Stimulated activated CD8-positive, alpha-beta memory T cell treated with anti-CD3 and anti-CD28 coated beads, Interleukin-15, amount 100 ng/mL, for 24 hours (primary cell): ENCODE measurements at places on chromosomes 1 and 21.

DNA sequence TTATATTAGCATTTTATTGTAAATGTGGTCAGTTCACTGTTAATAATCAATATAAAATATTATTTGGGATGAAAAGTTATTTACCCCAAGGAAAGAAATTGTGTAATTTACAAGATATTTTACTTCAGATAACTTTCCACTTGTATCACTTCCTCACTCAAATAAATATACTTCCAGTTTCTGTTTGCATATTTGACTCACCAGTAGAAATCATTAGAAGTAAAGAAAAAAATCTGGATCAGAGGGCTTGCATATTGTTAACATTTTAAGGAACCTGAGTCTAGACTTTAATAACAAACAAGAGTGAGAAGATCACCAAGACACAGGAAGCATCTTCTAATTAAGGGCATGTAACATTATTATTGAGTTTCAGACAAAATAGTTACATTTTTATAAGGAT, 347 bp upstream of the KRTAP20-4 start:
- no peak for DNase-seq

DNA sequence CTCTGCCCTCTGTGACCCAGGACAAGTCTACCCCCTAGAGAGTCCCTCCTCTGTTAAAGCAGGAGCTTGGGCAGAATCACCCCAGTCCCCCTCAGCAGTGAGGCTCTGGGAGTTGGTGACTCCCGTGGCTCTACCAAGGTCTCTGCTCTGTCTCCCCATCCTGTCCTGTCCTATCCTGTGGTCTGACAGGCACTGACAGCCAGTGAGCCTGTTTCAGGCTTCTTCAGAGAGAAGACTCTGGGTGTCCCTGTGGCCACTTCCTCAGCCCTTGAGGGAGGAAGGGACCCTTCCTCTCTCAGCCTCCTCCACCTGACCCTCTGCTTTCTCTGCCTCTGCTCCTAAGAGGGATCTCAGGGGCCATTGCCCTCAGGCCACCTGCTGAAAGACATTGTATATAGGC, 148.7 kb downstream of the FCRL5 start:
- no peak for DNase-seq

DNA sequence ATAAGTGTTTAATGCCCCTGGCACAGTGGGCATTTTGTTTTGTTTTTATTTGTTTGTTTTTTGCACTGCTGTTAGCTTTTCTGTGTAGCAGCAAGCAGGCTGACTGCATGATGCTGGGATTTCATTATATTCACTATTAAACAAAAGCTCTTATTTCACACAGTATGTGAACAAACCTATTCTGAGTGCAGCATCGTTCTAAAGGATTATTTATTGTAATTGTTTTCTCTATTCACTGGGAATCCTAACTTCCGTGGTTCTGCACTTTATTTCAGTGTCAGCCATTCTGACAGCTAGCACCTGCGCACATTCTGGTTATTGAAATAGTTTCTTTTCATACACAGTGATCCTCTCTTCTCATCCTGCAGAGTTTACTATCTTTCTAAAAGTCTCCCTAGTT, 595.0 kb downstream of the NEGR1 start:
- no peak for DNase-seq

GRCh38 chr1:112146201-112146715, 156.8 kb upstream of the KCND3 start:
- no peak for DNase-seq

DNA sequence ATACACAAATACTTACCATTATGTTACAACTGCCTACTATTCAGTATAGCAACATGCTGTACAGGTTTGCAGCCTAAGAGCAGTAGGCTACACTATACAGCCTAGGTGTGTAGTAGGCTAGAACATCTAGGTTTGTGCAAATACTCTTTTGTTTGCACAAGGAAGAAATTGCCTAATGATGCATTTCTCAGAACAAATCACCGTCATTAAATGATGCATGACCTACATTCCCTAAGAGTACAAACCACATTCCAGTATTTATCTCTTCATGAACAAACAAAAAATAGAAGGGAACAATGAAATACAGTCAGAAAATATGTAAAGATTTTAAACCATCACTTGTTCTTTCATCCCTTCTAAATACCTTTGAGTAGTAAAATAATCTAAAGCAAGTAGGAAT, 109.7 kb upstream of the HP1BP3 start:
- no peak for DNase-seq

DNA sequence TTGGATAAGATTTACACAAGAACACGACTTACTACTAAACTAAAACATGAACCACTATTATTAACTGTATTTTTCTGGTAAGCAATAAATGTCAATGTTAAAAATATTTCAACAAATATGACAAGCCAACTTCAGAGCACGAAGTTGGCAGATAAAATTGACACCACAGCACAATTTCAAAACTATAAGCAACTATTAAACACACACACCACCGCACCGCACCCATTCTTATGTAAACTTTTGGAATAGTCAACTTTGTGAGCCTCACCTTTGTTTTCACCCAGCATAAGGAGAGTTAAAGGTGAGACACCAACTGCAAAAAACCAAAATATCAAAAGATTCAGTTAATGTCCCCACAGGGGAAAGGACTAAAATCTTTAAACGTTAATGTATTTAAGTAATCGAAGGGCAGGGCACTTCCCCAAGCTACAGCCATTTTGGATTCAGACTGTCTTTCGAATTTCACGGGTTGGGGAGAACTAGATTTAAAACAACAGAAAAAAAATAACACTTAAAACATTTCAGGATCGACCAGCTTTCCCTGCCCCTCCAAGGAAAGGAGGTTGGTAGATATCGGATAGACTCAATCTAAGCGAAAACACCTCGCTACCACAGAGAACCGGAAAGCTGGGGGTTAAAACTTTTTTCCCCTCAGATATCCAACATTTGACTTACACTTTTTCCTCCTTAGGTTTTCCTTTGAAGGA, 872 bp downstream of the GPBP1L1 start:
- DNase-seq, result no peak

DNA sequence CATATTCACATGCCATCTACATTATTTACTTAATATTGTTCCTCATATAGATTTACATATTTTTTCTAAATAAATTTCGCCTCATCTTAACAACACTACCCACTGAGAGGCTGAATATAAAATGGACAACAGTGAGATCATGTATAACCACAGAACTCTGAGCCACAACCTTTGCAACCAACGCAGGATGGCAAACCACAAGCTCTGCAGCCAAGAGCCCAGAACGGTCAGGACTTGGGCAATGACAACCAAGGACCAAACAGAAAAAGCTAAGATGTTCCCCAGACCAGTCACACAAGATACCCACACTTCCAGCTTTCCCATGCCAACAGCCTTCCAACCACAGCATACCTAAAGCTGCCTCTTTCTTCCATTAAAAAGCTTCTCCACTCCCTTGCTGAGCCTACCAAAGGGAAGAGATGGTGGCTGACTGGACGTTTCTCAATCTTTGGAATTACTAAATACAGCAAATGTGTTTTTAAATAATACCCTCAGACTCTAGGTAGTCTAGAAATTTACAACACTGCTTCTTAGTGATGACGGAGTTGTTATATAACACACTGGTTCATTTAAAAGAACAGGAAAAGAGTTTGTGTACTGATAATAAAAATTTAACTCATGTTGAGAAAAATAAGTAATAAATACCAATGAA, 117.9 kb downstream of the AKT3 start:
- DNase-seq, result no peak

GRCh38 chr1:29802181-29803068, 566.1 kb downstream of the PTPRU start:
- DNase-seq, result no peak

GRCh38 chr1:198656500-198656932, 17.7 kb downstream of the PTPRC start:
- peak; percentile 27 for DNase-seq

DNA sequence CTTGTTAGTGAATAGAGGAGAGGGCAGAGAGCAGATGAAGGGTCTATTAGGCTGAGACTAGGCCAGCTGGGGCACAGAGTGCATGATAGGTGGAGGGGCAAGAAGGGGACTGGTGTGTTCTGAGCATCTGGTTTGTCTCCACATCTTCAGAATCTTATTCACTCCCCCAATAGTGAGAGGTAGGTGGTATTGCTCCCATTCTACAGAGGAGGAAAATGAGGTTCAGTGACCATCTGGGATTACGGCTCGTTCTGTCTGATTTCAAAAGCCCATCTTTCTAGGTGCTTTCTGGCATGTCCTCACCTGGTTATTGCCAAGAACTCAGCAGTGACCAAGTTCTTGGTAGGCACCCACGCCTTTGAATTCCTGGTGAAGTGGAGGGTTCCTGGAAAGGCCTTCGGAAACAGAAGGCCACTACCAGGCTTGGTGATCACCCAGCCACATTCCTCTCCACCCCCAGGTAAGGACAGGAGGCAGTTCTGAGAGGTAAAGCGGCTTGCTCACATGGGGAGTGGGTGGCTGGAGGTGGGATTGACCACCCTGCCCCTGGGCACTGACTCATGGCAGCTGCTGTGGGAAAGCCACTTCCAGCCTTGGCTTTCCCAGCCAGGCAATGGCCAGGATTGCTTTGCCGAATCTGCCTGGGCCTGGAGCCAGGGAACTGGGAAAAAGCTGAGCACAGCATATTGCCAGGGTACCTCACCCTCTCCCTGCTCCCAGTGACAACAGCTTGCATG, 18.8 kb upstream of the CITED4 start:
- DNase-seq, result no peak

DNA sequence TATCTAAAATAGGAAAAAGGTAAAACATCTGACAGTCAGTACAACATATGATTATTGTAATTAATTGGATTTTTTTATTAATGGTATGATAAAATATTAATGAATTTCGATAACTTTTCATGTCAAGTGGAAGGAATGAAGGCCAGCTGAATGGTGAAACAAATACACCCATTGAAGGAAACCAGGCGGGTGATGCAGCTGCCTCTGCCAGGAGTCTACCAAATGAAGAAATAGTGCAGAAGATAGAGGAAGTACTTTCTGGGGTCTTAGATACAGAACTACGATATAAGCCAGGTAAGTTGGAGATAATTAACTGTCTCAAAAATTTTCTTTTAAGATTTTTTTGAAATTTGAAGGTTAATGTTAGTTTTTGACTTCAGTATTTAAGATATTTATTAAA, 3.2 kb downstream of the SON start:
- DNase-seq, result no peak

- DNase-seq, result no peak
Measured at GRCh38 chr1:185788386-185788785, 54.2 kb downstream of the HMCN1 start.

- no peak for DNase-seq
Measured at GRCh38 chr1:25727088-25727487, 72.9 kb upstream of the SELENON start.

GRCh38 chr21:45888386-45889009, 93.1 kb upstream of the COL6A1 start:
- DNase-seq, result no peak

DNA sequence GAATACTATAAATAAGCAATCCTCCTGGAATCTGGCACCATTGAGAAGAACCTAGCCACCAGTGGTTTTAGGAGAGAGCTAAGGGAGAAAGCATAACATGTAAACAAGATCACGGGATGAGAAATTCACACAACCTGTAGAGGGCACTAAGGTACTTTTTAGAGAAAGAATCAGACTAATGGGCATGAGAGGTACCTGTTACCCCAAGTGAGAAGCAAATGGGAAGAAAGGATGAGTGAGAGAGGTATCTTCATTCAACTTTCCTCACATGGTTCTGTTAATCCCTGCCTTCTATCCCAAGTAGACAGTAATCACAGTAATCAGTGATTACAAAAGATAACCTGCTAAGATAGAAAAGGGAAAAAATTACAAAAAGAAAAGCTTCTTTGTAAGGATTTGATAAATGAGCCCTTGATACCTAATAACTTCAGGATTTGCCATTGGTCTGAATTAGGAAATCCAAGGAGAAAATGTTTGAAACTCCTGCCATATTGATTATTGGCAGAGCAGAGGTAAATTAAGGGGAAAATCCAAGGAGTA, 251.1 kb upstream of the ADGRL2 start:
- no peak for DNase-seq

GRCh38 chr1:55654750-55655149, 439.6 kb upstream of the USP24 start:
- DNase-seq, result no peak

DNA sequence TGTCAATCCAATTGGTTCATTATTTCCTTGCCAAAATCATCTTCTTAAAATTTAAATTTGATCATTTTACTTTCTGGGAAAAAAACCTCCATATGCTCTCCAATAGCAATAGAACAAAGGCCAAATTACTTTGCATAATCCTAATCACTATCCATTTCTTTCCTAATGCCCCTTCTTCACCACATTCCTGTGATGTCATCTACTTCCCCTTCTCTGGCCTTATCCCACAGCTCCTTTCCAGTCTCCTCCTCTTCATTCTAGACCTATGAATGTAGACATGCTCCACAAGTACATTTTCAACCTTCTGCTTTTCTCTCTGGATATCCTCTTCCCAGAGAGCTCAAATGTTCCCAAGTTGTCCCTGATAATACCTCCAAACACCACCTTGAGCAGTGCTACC, 216.6 kb downstream of the MRPL39 start:
- DNase-seq, result no peak

DNA sequence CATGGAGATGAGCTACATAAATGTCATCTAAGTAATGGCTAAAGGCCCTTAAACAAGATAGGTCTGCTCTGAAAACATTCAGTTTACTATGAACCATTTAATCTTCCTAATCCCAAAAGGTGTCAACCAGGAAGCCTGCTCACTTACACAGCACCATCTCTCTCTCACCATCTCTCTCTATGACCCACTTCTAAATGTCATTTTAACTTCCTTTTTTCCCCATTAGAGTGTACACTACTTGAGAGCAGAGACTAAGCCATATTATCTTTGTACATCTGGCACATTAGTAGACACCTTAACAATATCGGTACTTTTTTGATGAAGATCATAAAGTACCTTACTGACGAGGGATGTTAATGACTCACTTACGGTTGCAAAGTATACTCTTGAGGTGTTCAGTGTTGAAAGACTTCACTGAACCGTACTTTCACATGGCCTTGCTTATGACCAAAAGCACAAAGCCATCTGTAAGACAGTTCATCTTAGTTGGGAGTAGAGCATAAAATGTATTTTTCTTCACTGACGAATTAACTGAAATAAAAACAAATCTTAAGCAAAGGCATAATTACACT, 25.4 kb downstream of the FBXO42 start:
- no peak for DNase-seq

GRCh38 chr21:44433791-44434567, 21.3 kb upstream of the LRRC3 start:
- DNase-seq, result no peak

- no peak for DNase-seq
Measured at GRCh38 chr1:25996966-25997827, 666 bp downstream of the PAFAH2 start.

GRCh38 chr1:42152907-42153600, at the start of gene GUCA2B:
GUCA2B (plus strand) TSS chr1:42153410; CDS start chr1:42153451, 41 bp downstream.
- no peak for DNase-seq

- DNase-seq, result no peak
Measured at GRCh38 chr1:192516776-192517297, 58.7 kb upstream of the RGS1 start.

GRCh38 chr21:45011911-45012661, 62.3 kb upstream of the ADARB1 start:
- no peak for DNase-seq
